Camera-type eye (tissue), 1 donor: ENCODE measurements at places on chromosomes 7 and 10. TPM values are rescaled to one million over a fixed set of nuclear protein-coding genes. Genes with fewer than 3 reads are reported as not detected.

The ANKRD7 gene
- 4.4 TPM for total RNA-seq

The GBX1 gene
- total RNA-seq, result not detected

The PPP1R17 gene
- total RNA-seq, result 0.33 TPM

The CPVL gene
- total RNA-seq, result 7.9 TPM

The LYZL1 gene
- not detected for total RNA-seq

The SYNPO2L gene
- 2.5 TPM for total RNA-seq

The TACC2 gene
- total RNA-seq, result 44.5 TPM

The TMEM140 gene
- 4.1 TPM for total RNA-seq

The VWA2 gene
- 3.0 TPM for total RNA-seq

The MORN4 gene
- total RNA-seq, result 15.7 TPM

The STN1 gene
- 22.4 TPM for total RNA-seq

The WASHC2A gene
- total RNA-seq, result 41.3 TPM

The OR2A5 gene
- total RNA-seq, result not detected

The KEL gene
- 5.1 TPM for total RNA-seq

The TCAF2 gene
- 2.3 TPM for total RNA-seq

The BTBD16 gene
- total RNA-seq, result 0.16 TPM

The ZC3HAV1L gene
- 34.2 TPM for total RNA-seq

The SORCS1 gene
- total RNA-seq, result 66.1 TPM

The SUMF2 gene
- 68.6 TPM for total RNA-seq

The TRIM74 gene
- total RNA-seq, result not detected

The EPHA1 gene
- 2.1 TPM for total RNA-seq

The SAMD8 gene
- 55.9 TPM for total RNA-seq

The DEPP1 gene
- 40.9 TPM for total RNA-seq

The SHLD2 gene
- 45.5 TPM for total RNA-seq

The ZNF248 gene
- total RNA-seq, result 59.9 TPM

The PLAC9 gene
- total RNA-seq, result 43.8 TPM

The NPC1L1 gene
- total RNA-seq, result not detected

The DOCK1 gene
- total RNA-seq, result 77.0 TPM

The AKR1C8 gene
- 0.27 TPM for total RNA-seq

The CCAR1 gene
- 80.8 TPM for total RNA-seq

The KCP gene
- 1.9 TPM for total RNA-seq

The NAT16 gene
- total RNA-seq, result 0.82 TPM

The MSS51 gene
- total RNA-seq, result 3.6 TPM

The LRRC18 gene
- not detected for total RNA-seq

The ST8SIA6 gene
- total RNA-seq, result 4.4 TPM

The PDIA4 gene
- total RNA-seq, result 104 TPM

The SLC13A1 gene
- not detected for total RNA-seq

The SVOPL gene
- total RNA-seq, result 0.99 TPM
